ENCODE measurements at places on chromosomes 12 and 14.

- DNase-seq, result no peak
Observed at GRCh38 chr14:54253195-54253947, 143.4 kb upstream of the CDKN3 start.

- DNase-seq, result no peak
Observed at GRCh38 chr14:75379246-75379929, 48.4 kb upstream of the JDP2 start.

GRCh38 chr12:116236148-116236731 lies 41.3 kb downstream of the MED13L start:
- DNase-seq, result no peak

GRCh38 chr14:68520637-68521556 lies 272.0 kb downstream of the ZFP36L1 start:
- DNase-seq, result no peak

DNA sequence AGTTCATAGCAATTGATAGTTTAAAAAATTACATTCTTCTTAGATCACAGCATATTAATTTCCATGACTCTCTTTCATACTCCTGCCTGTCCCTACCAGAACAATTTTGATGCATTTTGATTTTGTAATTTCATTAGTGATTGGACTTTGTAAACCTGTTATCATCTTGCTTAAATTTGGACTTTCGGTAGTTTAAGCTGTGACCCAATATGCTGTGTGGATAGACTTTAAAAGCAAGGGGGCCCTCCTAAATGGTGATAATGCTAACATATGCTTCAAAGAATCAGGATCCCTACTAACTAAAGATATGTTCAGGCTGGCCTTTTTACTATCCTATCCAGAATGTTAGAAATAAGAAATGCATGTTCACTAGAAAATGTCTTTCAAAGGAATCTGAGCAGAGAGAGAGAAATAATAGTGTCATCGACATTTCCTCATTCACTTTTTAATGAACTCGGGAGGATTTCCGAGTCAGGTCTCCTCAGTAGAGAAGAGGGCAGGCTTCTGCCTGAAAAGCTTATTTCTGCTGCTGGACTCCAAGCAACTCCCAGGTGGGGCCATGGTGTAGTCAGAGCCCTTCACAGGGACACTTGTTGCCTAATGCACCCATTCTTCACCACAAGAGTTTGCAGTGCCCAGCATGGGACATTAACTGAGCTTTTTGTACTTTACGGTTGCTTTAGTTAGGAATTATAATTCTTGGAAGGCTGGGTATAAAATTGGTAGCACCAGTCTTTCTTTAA lies 16.7 kb downstream of the SLC38A4 start:
- no peak for DNase-seq

- DNase-seq, result no peak
Observed at GRCh38 chr12:130764073-130764472, 48.0 kb upstream of the RIMBP2 start.

DNA sequence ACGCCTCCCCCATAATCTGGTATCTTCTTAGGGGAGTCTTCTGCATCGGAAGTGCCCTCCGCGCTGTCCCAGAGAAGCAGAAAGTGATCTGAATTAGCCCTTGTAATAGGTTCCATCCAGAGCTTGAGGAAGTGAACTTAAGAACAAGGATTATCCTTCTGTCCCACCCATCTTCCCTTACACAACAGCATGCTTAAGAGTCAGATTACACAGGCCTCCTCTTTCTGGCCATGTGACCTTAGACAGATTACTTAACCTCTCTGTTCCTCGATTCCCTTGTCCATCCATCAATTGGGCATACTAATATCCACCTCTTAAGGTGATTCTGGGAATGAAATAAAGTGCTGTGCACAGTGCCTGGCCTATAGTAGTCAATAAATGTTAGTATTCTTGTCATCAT lies 11.4 kb downstream of the CABP1 start:
- DNase-seq, result no peak

DNA sequence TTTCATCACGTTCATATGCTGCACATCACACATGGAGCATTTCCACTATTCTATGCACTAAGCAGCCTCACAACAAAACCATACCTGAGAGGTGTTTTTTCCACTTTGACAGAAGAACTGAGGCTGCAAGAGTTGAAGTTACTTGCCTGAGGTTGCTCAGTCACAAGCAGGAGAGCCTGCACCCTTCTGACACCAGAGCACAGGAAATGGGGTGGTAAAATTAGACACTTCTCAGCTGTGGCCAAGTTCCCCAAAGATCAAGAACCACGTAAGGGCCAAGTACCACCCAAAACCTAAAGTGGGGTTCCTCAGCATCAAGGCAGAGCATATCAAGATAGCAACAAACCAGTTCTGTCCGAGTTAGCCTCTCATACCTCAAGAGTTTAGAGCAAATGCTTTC lies 185.8 kb downstream of the CAPZA3 start:
- no peak for DNase-seq

DNA sequence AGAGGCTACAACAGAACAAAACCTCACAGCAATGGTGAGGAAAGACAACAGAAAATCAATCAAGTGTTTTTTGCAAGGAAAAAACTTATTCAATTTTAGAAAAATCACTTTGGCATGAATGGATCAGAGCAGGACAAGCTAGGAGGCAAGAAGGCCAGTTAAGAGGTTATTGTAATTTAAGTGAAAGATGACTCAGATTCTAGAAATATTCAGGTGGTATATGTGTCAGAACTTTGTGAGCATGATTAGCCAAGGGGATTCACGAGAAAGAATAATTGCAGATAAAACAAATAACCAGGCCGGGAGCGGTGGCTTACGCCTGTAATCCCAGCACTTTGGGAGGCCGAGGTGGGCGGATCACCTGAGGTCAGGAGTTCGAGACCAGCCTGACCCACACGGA lies 12.7 kb downstream of the GCH1 start:
- DNase-seq, result no peak

DNA sequence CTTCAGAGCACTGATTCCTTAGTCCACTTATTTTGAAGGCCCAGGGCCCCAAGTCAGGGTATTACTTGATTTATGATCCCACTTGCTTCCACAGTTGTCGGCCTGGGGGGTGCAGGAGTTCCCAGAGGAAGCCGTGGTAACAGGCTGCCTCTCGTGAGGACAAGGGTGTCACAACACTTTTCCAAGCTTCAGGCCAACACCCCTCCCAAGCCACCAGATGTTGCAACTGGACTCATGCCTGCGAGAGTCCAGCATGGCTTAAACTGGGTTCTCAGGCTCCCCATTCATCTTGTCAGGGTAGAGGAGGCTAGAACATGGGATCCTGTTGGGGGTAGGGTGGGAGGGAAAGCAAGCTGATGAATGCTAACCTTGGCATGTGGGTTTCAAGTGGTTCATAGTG lies 56.1 kb downstream of the BMP4 start:
- DNase-seq, result no peak

GRCh38 chr12:109432431-109432830 lies 44.7 kb downstream of the KCTD10 start:
- no peak for DNase-seq

GRCh38 chr12:133081159-133081780 lies 547 bp downstream of the ZNF140 start:
- DNase-seq, result no peak

- peak; percentile 56 for DNase-seq
Observed at GRCh38 chr12:85836197-85837090, at the start of gene RASSF9. Gene RASSF9 (minus strand): TSS chr12:85836409. CDS start chr12:85836201, 208 bp downstream.

GRCh38 chr12:122123051-122123760 lies 44.6 kb downstream of the MLXIP start:
- peak; percentile 82 for DNase-seq

GRCh38 chr14:25570483-25570882 lies 520.5 kb upstream of the STXBP6 start:
- DNase-seq, result no peak

- DNase-seq, result no peak
Observed at GRCh38 chr14:38987781-38988180, 115.3 kb downstream of the SEC23A start.

DNA sequence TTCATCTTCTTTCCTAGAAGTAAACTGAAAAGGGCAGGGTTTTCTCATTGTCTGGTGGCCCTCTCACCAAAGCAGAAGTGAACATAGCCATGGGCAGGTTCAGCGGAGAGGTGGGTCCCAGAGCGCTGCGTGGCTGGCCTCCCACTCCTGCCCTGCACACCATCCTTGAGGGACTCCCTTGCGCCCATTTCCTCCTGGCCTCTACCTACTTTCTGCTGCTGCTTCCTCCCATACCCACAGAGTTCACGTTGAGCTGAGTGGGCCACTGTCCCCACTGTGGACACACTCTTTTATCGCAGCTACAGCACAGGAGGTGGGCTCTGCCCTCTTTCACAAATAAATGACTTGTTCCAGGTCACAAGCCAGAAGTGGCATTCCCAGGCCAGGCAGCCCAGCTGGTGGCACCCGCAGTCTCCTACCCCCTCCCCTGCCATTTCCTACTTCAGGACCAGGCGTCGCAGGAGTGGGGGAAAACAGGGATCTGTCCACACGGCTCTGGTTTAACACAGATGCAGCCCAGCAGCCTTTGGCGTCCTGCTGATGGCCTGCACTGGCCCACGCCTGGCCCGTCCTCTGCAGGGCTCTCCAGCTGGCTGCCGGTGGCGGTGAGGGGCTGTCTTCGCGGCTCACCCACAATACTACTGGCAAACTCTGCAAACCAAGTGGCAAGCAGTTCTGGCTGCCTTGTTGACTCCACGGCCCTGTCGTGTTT lies 4.9 kb downstream of the SIVA1 start:
- no peak for DNase-seq

- no peak for DNase-seq
Observed at GRCh38 chr12:19000836-19001235, 128.7 kb upstream of the PLEKHA5 start.

DNA sequence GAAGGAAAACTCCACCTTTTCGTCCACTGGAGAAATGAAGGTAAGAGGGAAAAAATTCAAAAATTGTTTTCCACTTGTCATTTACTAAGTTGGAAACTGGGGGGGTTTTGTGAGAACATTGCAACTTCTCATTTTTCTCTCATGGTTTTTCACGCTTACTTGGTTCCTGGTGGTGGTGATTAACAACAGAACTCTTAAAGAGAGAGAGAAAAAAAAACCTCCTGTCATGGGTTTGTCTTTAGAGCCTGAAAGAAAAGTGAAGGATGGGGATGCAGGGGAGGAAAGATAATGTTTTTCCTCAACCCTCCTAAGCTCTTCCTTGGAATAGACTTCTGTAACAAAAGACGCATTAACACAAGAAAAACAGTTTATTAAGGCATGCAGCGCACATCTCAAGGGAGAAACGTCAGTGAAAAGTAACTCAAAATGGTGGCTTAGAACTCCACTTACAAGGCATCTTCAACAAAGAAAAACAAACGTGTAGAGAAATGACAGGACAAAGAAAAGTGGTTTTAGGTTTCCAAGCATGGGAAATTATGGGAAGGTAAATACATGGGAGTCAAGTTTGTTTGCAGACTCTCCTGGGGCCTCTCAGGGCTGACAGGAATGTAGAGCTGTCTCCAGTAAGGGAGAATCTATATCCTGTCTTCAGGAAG lies 81.9 kb upstream of the ATF7IP start:
- no peak for DNase-seq

DNA sequence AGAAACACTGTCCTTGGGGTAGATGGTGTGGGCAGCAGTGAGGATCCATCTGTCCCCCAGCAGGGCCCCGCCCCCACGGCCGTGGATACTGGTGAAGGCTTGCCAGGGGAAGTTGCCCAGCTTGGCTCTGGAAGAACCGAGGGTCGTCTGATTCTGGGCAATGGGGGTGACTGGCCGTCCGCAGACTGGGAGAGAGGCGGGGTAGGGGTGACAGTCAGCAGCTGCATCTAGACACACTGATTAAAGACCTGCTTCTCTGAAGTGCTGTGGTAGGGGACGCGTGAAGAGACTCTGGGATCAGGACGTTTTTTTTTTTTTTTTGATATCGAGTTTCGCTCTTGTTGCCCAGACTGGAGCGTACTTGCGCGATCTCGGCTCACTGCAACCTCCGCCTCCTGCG lies 4.7 kb upstream of the C1R start:
- DNase-seq, result no peak

DNA sequence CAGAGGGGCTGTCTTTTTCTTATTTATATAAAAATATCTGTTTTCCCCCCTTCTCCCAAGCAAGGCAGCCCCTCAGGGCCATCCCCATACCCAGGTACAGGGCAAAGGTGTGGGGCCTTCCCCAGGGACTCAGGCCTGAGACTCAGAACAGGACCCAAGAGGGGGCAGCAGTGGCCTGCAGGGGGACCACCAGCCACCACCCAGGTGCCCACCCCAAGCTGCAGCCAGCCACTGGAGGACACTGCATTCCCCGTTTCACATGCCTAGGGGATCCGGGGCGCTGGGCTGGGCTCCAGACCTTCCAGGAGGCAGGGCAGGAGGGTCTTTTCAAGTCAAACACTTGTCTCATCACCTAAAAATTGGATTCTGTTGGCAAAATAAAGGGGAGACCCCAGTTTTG lies 83.3 kb downstream of the SCARB1 start:
- DNase-seq, result no peak

DNA sequence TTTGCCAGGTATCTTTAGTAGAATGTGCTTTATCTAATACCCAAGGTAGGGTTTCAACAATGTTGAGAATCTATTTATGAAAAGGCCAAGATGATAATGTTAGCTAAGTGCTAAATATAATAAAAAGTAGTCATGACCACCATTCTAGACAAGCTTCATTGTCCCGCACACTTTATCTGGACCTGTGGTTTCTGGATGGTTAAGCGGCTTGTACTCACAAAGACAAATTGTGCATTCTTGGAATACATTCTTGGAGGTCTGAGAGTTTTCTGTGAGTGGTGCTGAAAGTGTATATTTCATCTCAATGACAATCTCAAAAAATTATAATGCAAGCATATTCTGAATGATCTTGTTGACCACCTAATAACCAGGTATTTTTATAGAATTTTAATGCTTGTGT lies 646.9 kb downstream of the DIO2 start:
- no peak for DNase-seq

DNA sequence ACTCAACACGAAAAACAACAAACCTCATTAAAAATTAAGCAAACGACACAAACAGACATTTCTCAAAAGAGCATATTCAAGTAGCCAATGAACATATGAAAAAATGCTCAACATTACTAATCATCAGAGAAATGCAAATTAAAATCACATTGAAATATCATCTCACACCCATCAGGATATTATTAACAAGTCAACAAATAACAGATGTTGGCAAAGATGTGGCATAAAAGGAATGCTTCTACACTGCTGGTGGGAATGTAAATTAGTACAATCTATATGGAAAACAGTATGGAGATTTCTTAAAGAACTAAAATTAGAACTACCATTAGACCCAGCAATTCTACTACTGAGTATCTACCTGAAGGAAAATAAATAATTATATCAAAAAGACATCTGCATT lies 182.2 kb downstream of the KITLG start:
- no peak for DNase-seq

DNA sequence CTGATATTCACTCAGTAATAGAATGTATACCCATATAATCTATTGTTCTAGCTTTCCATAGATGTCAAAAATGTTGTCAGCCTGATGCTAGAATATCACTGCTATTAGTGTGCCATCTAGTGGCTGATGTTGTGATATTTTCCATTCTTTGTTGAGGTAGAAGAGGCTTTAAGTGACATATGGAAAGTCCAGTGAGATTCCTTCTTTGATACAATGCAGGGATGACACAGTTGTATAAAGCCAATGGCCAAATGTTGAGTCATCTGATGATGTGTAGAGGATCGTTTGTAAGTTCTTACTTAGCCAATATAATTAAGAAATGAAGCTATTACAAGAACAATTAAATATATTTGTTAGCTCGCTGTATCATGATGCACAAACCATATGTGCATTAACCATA lies 58.1 kb upstream of the PCED1B start:
- DNase-seq, result no peak
